ENCODE measurements at places on chromosomes 13 and 19. TPM values are rescaled to one million over a fixed set of nuclear protein-coding genes. Genes with fewer than 3 reads are reported as not detected.

DNA sequence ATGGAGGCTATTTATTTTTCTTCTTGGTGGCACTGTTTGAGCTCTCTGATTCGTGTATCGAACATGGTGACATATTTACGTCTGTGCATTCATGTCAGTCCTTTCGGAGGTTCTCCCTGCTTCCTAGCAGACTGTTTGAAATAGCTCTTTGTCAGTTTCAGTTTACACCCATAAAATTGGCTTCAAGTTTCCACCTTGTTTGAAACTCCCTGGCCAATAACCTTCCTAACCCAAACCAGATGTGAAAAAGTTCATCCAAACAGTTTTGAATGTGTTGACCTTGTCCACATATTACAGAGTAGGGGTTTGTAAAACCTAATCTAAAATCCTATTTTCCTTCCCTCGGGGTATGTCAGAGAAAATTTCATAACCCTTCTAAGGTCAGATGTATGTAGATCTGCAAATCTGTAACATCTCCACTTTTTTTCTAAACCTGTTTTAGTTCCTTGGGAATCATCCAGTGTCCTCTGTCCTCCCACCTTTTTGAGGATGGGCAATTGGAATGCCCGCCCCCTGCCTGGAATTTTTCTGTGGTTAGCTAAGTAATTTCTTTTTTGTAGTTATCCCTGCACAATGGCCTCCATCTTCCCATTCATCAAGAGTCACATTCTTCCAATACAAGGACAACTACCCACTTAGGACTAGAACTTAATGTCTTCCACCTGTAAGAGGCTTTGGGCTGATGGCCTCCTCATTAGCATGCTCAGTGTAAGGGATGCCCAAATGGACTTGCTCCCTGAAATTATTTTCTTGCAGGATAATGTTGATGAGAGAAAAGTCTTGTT is 499.8 kb downstream of the GPC6 start:
- DNase-seq: no peak

Gene RPS19
- 1,358 TPM for total RNA-seq

DNA sequence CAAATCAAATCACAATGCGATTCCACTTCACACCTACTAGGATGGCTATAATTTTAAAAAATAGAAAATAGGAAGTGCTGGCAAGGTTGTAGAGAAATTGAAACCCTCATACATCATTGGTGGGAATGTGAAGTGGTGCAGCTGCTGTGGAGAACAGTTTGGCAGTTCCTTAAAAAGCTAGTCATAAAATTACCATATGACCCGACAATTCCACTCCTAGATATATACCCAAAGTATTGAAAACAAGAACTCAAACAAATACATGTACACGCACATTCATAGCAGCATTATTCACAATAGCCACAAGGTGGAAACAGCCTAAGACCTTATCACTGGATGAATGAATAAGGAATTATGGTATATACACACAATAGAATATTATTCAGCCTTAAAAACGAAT is 12.0 kb downstream of the HMGB1 start:
- DNase-seq: no peak

Gene IFNL1
- not detected for total RNA-seq

DNA sequence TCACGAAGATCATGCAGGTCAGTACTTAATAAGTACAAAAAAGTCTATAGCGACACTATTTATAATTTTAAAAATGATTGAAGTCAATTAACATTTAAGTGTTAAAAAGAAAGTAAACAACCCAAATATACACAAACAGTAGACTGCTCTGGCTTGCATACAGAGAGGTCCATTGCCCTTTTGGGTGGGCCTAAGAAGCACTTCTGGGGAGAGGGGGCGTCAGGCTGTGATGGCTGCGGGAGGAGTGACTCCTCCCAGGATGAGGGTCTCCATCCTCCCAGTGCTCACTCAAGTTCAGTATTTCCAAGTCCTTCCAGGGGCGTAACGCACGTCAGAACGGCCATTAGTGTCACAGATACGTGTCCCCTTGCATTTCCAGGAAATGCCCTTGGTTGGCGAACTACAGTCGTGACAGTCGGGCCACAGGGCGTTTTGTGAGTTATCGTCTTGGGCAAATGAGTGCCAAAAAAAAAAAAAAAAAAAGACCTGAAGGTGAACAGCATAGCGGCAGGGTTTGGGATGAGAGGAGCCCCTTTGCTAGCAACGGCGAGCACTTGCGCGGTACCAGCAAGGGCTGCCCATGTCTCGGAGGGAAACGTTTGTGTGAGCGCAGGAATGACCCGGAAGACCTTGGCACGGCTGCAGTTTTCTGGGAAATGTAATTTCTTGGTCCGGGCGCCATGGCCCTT is at the start of gene SCGB2B2:
TSS of gene SCGB2B2 (minus strand) at position 463 of the 689 bp plus-strand sequence. CDS start 82,596 bp downstream, outside the sequence.
- peak; percentile 92 for DNase-seq

Gene ZNF578
- 2.5 TPM for total RNA-seq

Gene KCNN4
- 7.1 TPM for total RNA-seq

Gene GRIK5
- total RNA-seq: not detected

Gene CYSLTR2
- 8.6 TPM for total RNA-seq

GRCh38 chr13:79999601-80000000 is 341.3 kb downstream of the SPRY2 start:
- no peak for DNase-seq

- no peak for DNase-seq
These were observed 762.1 kb upstream of the MIR17HG start for GRCh38 chr13:90585392-90585791.

Gene ZNF208
- 1.2 TPM for total RNA-seq

DNA sequence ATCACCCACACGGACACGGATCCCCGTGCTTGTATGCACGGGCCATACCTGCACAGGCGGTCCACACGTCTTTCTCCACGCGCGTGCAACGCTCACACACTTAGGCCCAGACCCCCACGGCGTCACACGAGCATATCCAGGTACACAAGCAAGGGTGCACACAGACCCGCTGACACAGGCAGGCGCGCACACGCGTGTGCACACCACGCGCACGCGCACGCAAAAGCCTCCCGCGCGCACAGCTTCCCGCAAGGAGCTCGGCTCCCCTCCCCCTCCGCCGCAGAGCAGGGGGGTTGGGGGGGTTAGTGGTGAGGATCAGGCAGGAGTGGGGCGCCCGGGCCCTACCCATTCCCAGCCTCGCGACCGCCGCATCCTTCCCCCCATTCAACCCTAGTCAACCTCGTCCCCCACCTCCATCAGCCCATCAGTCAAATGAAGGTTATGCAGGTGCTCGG is 407 bp downstream of the RAB3A start:
- DNase-seq: peak; percentile 78

Gene S1PR2
- 6.8 TPM for total RNA-seq

Measured in natural killer cell (primary cell).